ENCODE measurements at places on chromosomes 12 and 14. TPM values are rescaled to one million over a fixed set of nuclear protein-coding genes. Genes with fewer than 3 reads are reported as not detected.

DNA sequence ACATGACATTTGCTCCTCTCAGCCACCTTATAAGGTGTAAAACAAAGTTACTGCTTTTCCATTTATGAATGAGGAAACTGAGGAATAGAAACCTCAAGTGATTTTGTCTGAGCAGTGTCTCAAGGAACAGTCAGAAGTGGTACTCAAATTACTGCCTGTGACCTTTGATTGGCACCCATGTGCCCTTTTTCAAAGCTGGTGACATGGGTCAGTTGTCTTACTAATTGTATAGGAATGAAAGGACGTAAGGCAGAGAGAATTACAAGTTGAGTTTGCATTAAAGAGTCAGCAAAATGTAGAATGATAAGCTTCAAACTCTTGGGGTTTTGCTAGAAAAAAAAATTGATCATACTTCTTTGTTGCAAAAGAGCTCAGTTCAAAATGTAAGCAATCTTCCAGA, 129.1 kb downstream of the GTF2A1 start:
- H3K27me3 ChIP-seq: no peaks in the 10 kb centered on the region
- no peak overlapping the region for H3K27ac ChIP-seq
- no peaks in the 10 kb centered on the region for H3K36me3 ChIP-seq
- H3K4me3 ChIP-seq: no peak overlapping the region

DNA sequence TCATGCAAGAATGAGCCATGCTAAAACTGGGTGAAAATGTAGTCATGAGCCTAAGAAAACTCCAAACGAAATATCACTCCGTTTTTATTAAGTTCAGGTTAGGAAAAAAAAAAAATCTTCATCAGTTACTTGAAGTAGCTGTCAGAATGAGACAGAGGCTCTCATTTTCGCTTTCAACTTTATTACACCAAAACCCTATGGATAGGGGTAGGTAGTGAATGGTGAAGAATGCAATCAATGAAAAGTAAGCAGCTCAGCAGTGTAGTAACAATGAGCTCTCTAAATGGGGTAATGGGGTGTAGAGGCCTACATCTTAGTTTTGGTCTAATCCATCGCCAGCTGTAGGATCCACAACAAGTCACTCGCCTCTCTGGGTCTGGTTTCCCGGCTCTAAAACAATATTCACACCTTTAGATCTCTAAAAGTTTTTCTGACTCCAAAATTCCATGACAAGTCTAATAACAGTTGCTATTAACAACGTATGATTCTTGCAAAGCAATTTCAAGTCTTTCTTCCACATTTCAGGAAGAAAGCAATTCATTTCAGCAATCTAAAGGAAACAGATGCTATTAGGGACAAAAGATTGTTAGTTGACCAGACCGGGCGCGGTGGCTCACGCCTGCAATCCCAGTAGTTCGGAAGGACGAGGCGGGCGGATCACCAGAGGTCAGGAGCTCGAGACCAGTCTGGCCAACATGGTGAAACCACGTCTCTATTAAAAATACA, 1.7 kb downstream of the BTBD7 start:
- DNase-seq: no peak
- H3K4me3 ChIP-seq: peak overlapping the region; percentile 84
- no peaks in the 10 kb centered on the region for H3K27me3 ChIP-seq
- peaks cover 48% of the 10 kb centered on the region for H3K4me1 ChIP-seq
- no peak overlapping the region for H3K27ac ChIP-seq

The YEATS4 gene
- 43.0 TPM for total RNA-seq

GRCh38 chr12:122917507-122918121, 21.7 kb upstream of the VPS37B start:
- H3K36me3 ChIP-seq: no peaks in the 10 kb centered on the region
- peaks cover 3% of the 10 kb centered on the region for H3K27me3 ChIP-seq
- no peak for DNase-seq

GRCh38 chr12:107331471-107331870, 238.1 kb upstream of the CRY1 start:
- H3K36me3 ChIP-seq: peaks cover 4% of the 10 kb centered on the region
- H3K27me3 ChIP-seq: no peaks in the 10 kb centered on the region
- no peak overlapping the region for H3K4me3 ChIP-seq
- peaks cover 47% of the 10 kb centered on the region for H3K4me1 ChIP-seq

The TBX5 gene
- total RNA-seq: not detected

DNA sequence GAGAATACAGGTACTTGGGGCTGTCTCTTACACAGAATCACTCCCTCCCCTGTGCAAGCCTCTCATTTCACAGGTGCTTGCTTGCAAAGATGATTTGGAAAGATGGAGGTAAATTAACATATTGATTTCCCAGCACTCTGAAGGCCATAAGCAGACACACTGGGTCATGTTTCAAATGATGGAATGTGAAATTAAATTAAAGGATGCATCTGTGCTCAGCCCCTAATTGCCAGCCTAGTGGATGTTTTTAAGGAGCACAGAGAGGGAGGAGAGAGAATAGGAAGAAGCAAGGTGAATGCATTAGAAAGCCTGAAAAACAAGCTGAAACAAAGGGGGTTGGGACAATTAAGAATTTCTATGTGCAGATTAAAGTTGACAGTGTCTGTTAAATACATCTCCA, 96.1 kb upstream of the GRIP1 start:
- H3K27ac ChIP-seq: no peak overlapping the region
- peaks cover 44% of the 10 kb centered on the region for H3K27me3 ChIP-seq
- H3K36me3 ChIP-seq: no peaks in the 10 kb centered on the region
- peaks cover 26% of the 10 kb centered on the region for H3K4me1 ChIP-seq

DNA sequence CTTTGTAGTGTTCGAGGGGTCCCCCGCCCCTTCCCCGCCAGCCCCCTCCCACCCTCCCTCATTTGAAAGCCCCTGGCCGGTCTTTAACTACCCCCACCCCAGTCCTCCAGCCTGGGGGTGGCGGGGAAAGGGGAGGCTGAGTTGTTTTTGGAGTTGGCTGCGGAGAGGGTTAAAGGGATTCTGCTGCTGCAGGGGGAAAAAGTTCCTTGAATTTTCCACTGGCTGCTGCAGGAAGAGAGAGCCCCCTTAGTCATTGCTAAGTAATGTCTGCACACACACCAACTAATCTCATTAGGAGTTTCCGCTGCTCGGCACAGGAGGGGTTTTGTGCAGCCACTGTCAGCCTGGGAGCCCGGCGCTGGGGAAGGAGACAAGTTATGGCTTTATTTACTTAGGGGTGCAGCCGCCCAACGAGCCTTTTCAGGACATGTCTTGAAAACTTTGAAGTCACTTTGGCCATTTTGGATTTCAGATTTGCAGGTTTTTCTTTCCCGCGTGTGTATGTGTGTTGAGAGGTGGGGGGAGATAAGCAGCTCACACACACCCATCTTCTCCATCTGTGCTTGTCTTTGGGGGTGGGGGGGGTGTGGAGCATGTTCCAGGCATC, 1.8 kb downstream of the ELK3 start:
- H3K27ac ChIP-seq: peak overlapping the region; percentile 99
- H3K4me3 ChIP-seq: peak overlapping the region; percentile 99
- H3K4me1 ChIP-seq: peaks cover 50% of the 10 kb centered on the region
- peaks cover 24% of the 10 kb centered on the region for H3K36me3 ChIP-seq

The CD163 gene
- not detected for total RNA-seq

- DNase-seq: no peak
- H3K4me3 ChIP-seq: no peak overlapping the region
- H3K27ac ChIP-seq: no peak overlapping the region
- H3K27me3 ChIP-seq: no peaks in the 10 kb centered on the region
- no peaks in the 10 kb centered on the region for H3K36me3 ChIP-seq
These were observed 129.4 kb downstream of the NPAS3 start for GRCh38 chr14:33068040-33068439.

The WNT5B gene
- 1.7 TPM for total RNA-seq

The DTX3 gene
- total RNA-seq: 19.3 TPM

DNA sequence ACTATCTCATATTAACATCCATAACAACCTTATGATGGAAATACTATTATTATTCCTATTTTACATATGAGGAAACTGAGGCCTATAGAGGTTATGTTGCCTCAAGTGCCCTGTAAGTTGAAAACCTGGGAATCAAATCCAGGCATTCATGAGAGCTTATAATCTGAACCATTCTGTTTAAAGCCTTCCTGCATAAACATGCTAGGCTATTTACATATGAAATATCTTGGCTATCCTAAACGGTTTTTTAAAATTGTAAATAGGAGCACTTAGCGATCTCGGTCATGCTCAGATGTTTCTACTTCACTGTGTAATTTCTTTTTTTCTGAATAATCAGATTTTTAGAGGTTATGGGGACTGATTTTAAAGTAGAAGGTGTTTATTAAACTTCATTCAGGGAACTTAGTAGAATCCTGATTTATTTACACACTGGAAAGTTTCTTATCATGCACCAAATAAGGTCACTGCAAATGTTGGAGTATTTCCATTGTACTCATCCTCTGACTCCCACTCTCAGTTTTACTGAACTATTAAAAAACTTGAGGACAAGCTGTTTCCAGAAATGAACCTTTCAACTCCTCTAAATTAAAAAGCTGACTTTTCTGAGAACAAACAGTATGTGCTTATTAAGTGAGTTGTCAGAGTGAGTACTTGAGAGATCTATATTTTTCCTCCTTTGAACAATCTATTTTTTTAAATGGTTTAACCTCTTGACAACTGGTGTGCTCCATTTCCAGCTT, 141.7 kb downstream of the PIK3C2G start:
- no peaks in the 10 kb centered on the region for H3K36me3 ChIP-seq
- no peaks in the 10 kb centered on the region for H3K27me3 ChIP-seq
- H3K27ac ChIP-seq: no peak overlapping the region
- H3K4me1 ChIP-seq: no peaks in the 10 kb centered on the region

GRCh38 chr12:50394469-50395029, 1.9 kb downstream of the FAM186A start:
- DNase-seq: no peak
- peaks cover 4% of the 10 kb centered on the region for H3K36me3 ChIP-seq
- H3K4me1 ChIP-seq: peaks cover 4% of the 10 kb centered on the region
- no peak overlapping the region for H3K4me3 ChIP-seq
- H3K27me3 ChIP-seq: no peaks in the 10 kb centered on the region

GRCh38 chr14:50659327-50659974, 8.7 kb downstream of the SAV1 start:
- DNase-seq: no peak
- no peaks in the 10 kb centered on the region for H3K4me1 ChIP-seq
- no peak overlapping the region for H3K4me3 ChIP-seq
- no peak overlapping the region for H3K27ac ChIP-seq
- peaks cover 6% of the 10 kb centered on the region for H3K36me3 ChIP-seq

DNA sequence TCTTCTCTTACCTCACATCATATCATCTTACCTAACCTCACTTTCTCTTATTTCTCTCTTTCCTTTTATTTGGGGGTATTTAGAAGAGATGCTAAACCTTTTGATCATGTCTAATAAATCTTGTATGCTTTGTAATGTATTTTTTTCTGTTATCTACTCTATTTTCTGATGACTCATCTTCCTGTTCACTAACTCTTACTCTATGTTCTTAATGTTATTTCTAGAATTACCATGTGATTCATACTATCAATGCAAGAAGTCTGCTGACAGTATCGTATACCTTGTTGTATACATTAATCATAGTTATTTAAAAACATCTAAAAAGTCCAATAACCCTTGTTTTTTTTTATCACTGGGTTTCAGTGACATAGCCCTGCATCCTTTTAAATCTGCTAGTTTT, 62.3 kb downstream of the MGAT4C start:
- H3K27me3 ChIP-seq: no peaks in the 10 kb centered on the region
- H3K36me3 ChIP-seq: no peaks in the 10 kb centered on the region
- no peak for DNase-seq
- no peak overlapping the region for H3K4me3 ChIP-seq
- no peak overlapping the region for H3K27ac ChIP-seq

Measured in activated CD4-positive, alpha-beta memory T cell treated with anti-CD3 and anti-CD28 coated beads, Interleukin-2, amount 10 ng/mL, durations not matched to agents 7 days and 5 days (primary cell).